Eye (tissue), 1 donor: ENCODE measurements at places on chromosomes 1 and 21.

DNA sequence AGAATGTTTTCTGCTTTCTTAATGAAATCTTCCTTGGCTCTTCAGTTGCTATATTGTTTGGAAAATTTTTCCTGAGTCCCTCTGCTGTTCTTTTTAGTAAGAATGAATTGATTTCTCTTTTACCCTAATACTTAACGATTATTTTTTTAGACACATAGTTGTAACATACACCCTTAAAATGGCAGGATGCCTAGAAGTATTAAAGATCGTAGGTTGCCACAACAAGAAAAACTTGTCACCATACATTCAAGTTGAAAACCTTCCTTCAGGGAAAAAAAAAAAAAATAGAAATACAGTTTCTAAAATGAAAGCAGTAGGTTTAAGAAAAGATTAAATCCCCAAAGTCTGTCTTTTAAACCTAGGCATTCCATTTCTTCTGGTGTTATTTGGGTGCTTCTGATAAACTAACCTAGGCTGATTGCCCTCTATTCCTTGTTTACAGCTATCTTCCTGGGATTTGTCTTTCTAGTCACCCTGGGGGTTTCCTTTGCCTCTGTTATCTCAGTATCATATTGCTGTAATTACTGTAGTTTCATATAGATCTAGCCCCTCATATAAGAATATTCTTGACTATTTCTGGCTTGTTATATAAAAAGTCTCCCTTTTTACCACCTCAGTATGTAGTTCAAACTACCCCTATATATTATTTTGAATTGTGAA is 16.8 kb downstream of the SUCO start:
- DNase-seq = no peak

DNA sequence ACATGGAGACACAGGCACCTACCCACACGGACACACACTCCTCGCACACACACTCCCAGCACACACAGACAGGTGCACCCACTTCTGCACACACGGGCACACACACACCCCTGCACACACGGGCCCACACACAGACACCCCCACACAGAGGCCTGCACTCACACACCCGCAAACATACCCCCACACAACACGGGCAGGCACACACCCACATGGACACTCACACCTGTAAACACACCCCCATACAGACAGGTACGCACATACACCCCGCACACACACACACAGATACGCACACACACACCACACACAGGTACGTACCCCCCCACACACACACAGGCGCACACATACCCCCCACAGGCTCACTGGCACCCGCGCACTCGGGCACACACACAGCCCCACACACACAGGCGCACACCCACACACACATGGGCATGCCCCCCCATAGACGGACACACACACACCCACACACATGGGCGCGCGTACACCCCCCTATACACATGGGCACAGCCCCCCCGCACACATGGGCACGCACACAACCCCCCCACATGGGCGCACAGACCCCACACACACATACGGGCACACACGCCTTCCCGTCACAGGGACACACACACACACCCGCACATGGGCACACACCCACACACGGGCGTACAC is 6.1 kb downstream of the ATAD3A start:
- no peak for DNase-seq

- no peak for DNase-seq
These were observed 34.8 kb upstream of the IKBKE start for GRCh38 chr1:206435445-206435844.

- DNase-seq = no peak
These were observed 160.3 kb downstream of the PCBP3 start for GRCh38 chr21:45803618-45804340.

GRCh38 chr21:28913071-28913470 is 79.6 kb downstream of the LTN1 start:
- DNase-seq = no peak

- DNase-seq = no peak
These were observed 3.0 kb upstream of the OR2C3 start for GRCh38 chr1:247539215-247539614.

- DNase-seq = no peak
These were observed 56.0 kb upstream of the GPR52 start for GRCh38 chr1:174391716-174392115.

DNA sequence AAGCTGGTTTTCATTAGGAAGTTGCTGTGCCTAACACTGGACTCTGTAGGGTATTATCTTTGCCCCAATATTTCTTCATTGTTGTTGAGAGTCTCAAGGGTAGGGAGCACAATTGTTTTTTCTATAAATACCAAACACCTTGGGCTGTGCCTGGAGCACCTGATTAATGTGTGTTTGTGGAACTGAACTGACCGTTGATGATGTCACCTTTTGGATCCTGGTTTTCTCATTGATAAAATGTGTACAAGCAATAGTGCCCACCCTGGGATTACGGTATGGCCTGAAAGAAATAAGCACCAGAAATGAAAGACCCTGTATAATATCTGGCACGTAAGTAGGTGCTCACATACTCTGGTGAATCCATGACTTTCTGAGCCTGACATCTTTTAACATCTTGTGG is 39.3 kb downstream of the KCNA2 start:
- DNase-seq = no peak

DNA sequence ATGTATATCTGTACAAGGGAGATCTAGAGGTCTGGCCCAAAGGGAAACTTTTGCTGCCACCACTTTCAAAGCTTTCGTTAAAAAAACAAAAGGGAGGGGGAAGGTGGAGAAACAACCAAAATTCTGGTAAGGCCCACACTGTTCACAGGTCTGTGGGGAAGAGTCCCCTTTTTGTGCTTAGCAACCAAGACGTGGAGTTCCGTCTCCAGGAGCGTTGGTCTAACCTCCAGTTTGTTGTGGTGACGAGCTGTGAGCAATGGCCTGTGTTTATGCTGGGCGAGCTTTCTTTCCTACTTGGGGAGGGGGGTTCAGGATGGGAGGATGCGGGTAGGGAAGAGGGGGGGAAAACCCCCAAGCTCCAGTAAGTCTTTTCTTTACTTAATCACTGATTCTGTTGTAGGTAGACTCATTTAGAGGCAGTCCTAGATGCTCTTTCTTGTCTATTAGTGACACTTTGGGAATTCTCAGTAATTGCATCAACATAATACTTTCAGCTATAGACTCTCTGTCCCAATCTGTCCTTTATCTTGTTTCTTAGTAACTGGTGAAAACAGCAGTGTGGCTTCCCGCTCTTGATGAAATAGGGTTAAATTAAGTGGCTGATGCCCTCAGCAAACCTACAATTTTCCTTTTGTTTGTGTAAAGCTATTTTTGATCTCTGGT is 1.5 kb downstream of the HIPK1 start:
- DNase-seq = peak; percentile 74

DNA sequence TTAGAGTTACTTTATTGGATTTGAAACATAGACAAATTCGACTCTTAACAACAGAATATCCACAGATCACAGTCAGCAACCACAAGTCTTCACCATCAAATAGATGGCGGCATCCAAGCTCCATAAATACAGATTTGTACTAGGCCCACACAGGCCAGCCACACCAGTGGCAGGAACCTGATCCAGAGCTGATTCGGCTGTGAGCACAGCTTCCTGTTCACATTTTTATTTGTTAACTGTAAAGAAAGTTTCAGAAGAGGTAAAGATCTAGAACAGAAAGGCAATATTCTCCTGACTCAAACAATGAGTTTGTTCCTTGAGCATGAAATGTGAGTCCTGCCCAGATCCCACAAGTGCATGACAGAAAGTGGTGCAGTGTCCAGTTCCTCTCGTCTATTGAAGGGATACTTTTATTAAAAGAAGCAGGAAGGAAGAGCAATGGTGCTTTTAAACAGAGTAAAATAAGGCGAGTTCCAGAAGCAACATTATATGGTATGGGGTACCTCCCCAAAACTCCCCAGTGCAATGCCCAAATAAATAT is 205.8 kb downstream of the SLC45A1 start:
- DNase-seq = no peak

- peak; percentile 93 for DNase-seq
These were observed 26.9 kb downstream of the RPL5 start for GRCh38 chr1:92858564-92859399.

GRCh38 chr1:67759066-67759465 is 74.1 kb downstream of the GADD45A start:
- no peak for DNase-seq

GRCh38 chr1:111669268-111669667 is 49.7 kb downstream of the RAP1A start:
- no peak for DNase-seq

- peak; percentile 33 for DNase-seq
These were observed 459.2 kb upstream of the RUNX1 start for GRCh38 chr21:35508139-35508888.

- peak; percentile 27 for DNase-seq
These were observed 110.0 kb upstream of the SPAG17 start for GRCh38 chr1:118294875-118295642.

- no peak for DNase-seq
These were observed 46.1 kb downstream of the SLC44A3 start for GRCh38 chr1:94866164-94866807.

DNA sequence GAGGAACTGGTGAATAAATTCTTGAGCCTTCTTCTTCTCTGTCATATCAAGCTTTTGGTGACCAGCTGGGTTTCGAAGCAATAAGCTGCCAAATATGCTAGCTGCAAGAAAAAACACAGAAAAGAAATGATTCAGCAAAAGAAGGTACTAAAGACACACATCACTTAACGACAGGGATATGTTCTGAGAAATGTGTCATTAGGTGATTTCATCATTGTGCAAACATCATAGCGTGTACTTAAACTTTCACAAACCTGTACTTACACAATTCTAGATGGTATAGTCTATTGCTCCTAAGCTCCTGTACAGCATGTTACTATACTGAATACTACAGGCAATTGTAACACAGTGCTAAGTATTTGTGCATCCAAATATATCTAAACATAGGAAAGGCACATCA is 2.9 kb upstream of the MTF1 start:
- DNase-seq = no peak

DNA sequence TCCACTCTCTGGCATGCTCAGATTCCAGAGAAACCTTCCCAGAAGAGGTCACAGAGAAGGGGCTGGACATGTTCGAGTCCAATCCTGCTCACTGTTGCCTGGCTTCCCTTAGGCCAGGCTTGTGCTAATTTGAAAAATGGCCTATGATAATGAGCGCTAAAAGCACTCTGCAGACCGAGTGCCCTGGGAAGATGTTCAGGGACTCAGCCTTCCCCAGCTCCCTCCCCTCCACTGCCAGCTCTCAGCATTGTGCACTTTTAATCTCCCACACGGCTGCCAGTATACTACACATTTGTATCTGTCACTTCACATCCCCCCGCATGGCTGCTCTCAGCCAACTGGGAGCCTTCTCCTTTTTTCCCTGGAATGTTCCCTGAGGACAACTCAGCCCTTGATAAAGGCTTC is 24.1 kb downstream of the FAM163A start:
- DNase-seq = peak; percentile 96

- DNase-seq = no peak
These were observed 9.1 kb upstream of the ATAD3B start for GRCh38 chr1:1462318-1462966.

DNA sequence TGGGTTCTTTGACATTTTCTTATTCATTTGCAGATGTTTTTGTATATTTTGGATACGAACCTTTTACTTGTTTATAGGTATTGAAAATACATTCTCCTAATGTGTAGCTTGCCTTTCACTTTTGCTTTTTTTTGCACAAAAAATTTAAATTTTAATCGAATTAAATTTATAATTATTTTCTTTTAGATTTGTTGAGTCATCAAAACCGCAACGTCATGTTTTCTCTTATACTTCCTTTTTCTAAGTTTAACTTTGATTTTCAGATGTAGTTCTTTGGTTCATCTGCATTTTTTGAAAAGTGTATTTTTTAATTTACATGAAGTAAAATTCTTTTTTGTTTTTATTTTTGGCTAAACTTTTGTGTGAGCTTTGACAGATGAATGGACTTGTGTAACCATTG is 243.7 kb upstream of the DPYD start:
- DNase-seq = no peak

- DNase-seq = no peak
These were observed 6.7 kb upstream of the PINK1 start for GRCh38 chr1:20626524-20626923.

DNA sequence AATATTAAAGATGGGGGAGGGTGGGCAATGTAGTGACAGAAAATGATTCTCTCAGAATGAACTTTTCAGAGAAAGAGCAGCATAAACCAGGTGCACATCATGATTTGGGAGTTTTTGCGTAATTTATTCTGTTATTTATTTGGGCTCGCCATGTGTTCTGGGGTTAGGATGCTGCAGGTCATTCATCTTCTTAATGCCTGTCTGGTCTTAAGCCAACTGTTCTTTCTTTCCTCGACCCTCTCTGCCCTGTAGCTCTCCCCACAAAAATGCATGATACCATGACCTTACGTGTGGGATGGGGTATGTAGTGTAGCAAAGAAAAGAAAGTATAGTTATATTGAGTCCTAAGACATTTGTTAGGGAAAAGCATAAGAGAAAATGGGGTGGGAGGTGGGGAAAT is 12.3 kb upstream of the TARS2 start:
- DNase-seq = no peak

- no peak for DNase-seq
These were observed 237.1 kb downstream of the VAV3 start for GRCh38 chr1:107727866-107728265.

GRCh38 chr1:16354619-16355018 is 2.3 kb upstream of the FBXO42 start:
- DNase-seq = no peak

DNA sequence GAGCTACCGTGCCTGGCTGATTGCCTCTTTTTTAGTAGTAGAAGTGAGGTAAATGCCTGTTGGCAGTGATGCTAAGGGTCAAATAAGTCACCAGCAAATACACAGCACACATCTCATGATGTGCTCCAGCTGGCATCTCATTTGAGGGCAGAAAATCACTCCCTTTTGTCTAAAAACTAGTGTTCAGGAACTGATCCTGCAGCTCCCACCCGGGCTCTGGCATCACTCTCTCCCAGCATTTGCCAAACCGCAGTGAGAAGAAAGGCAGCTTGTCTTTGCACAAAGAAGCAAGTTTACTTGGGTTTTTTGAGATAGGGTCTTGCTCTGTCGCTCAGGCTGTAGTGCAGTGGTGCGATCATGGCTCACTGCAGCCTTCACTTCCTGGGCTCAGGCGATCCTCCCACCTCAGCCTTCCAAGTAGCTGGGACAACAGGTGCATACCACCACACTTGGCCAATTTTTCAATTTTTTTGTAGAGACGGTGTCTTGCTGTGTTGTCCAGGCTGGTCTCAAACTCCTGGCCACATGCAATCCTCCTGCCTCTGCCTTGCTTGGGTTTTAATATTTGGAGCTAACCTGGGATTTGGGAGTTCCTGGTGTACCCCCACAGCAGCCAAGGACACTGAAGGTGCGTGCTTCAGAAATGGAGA is 4.1 kb downstream of the RBP7 start:
- DNase-seq = no peak
